Substantia nigra (tissue), 51 donors: ENCODE measurements at places on chromosomes 2 and 18.

DNA sequence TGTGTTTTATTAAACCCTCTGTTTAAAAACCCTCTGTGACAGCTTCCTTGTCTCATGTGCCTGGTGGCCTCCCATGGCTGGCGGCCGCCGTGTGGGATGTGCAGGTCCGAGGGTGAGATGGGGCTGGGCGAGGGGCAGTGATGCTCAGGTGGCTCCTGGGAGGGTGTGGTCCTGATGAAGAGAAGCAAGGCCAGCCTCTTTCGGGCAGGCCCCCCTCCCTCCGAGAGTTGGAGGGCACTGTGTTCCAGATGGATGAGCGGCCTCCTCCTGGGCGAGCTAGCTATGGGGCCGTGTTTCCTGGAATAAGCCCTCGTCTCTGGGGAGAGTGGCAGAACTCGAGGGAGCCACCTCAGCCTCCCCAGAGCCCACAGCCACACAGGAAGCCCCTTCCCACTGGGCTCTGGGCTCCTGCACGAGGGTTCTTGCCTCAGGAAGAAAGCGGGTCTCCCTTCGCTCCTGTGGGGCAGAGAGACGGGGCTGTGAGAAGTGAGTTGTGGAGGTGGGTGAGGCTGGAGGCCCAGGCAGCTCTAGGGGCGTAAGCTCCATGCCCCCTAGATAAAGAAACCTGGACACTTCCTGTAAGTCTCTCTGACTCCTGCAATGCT lies 72.1 kb downstream of the ASB1 start:
- no peak for DNase-seq

DNA sequence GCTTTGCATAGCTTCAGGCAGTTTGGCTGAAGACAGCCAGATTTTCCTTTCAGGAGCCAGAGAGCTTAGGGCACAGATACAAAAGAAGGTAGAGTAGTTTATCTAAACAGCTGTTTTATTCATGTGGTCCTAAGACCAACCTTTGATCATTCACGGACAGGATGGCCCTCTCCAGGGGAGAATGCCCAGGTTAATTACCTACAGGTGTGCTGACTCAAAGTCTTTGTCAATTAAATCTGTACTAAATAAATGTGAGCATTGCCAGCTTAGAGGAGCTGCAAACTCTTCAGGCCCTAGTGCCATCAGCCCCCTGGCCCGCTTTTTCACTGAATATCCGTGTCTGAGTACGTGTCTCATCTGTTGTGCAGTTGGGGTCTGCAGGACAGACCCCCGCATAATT lies 554.7 kb downstream of the NUP35 start:
- DNase-seq = no peak

GRCh38 chr2:16404551-16405300 lies 260.9 kb downstream of the CYRIA start:
- DNase-seq = no peak

GRCh38 chr2:228518-229278 lies 35.1 kb downstream of the SH3YL1 start:
- DNase-seq = no peak

- DNase-seq = no peak
Measured at GRCh38 chr2:47056868-47057686, 98.0 kb downstream of the STPG4 start.

- DNase-seq = no peak
Measured at GRCh38 chr18:22639561-22639960, 221.8 kb upstream of the CTAGE1 start.

- no peak for DNase-seq
Measured at GRCh38 chr2:67842375-67842959, 220.3 kb downstream of the C1D start.

DNA sequence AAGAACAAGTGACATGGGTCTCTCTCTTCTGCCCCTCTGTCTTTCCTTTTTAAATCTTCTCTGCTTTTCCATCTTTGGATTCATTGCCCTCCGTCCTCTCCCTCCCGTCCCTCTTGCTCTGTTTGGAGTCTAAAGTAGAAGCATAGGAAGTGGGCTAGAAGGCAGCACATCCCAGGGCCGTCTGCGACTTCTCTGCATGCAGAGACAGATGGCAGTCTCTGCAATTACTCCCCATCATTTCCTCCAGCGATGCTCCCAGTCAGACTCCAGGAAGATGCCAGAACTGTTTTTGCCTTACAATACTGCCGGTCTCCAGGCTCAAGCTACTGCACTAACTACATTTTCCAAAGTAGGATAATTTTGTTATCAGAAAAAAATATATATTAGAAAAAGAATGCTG lies 35.2 kb upstream of the LPIN2 start:
- DNase-seq = no peak

DNA sequence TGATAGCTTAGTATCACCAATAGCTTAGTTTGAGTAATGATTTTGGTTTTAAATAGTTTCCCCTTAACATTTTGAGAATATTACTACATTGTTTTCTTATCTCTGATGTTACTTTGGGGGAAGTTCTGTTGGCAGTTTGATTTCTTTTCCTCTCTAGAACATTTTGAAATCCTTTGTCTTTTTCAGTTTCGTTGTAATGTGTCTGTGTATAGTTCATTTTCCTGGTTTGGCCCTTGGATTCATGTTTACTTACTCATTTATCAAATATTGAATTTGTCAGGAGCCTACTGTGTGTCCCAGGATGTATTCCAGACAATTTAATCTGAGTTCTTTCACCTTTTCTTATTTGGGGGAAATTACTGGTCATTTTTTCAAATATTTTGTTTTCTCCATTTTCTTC lies 16.7 kb downstream of the ANKRD12 start:
- no peak for DNase-seq

DNA sequence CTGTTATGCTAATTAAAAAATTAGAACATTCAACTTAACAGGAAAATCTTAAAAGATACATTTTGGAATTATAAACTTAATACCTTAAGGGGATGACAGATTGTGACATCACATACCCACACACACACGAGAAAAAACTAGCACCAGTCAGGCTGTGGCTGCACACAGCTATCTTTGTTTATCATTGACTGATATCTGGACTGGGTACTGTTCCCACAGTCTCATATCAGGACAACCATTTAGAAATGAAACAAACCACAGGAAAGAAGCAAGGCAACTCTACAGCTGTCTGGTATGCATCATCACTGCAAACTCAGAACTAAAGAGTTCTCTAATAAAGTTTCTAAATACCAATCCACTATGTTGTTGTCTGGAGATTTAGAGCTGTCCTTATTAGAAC lies 210.9 kb upstream of the SMAD7 start:
- no peak for DNase-seq

DNA sequence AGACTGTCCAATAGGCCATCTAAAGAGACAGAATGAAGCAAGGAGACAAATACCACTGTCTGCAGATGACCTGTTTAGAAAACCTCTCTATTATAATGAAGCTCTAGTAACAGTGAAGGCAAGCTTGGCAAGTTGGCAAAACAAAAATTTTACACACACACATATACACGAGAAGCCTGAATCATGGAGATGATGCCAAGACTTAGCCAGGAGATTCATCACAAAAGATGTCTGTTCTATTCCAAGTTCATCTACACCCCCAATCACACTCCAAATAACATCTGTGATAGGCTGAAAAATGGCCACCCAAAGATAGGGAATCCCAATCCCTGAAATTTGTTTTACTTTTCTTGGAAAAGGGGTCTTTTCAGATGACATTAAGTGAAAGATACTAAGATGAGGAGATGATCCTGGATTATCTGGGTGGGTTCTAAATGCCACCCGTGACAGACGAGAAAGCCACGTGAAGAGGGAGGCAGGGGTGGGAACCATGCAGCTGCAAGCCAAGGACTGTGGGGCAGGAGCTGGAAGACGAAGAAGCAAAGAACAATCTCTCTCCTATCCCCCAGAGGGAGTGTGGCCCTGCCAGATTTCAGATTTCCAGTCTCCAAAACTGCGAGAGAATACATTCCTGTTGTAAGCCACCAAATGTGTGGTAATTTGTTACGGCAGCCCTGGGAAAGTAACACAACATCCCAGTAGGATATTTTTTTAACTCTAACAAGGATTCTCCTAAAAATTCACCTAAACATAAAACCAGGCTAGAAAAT lies 20.0 kb downstream of the HDLBP start:
- DNase-seq = no peak

- no peak for DNase-seq
Measured at GRCh38 chr2:155203178-155203577, 504.7 kb downstream of the KCNJ3 start.

- DNase-seq = no peak
Measured at GRCh38 chr2:10951558-10952414, 40.1 kb downstream of the KCNF1 start.

GRCh38 chr2:123870881-123871276 lies 154.2 kb upstream of the CNTNAP5 start:
- no peak for DNase-seq
